Stimulated activated CD8-positive, alpha-beta memory T cell treated with anti-CD3 and anti-CD28 coated beads, Interleukin-4, amount 100 ng/mL, for 4 hours (primary cell): ENCODE measurements at places on chromosomes 1 and 21.

DNA sequence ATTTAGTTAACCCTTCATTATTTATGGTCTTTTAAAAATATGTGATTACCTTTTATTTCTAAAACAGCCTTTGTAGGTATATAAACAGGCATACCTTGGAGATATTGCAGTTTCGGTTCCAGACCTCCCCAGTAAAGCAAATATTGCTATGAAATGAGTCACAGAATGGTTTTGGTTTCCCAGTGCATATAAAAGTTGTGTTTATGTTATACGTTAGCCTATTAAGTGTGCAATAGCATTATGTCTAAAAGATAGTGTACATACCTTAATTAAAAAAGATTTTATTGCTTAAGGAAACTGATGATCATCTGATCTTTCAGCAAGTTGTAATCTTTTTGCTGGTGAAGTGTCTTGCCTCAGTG, 44.1 kb downstream of the XCL2 start:
- DNase-seq = no peak

GRCh38 chr1:117613249-117613968, 7.6 kb downstream of the TENT5C start:
- no peak for DNase-seq

GRCh38 chr1:67960766-67961165, 89.7 kb downstream of the DIRAS3 start:
- no peak for DNase-seq

DNA sequence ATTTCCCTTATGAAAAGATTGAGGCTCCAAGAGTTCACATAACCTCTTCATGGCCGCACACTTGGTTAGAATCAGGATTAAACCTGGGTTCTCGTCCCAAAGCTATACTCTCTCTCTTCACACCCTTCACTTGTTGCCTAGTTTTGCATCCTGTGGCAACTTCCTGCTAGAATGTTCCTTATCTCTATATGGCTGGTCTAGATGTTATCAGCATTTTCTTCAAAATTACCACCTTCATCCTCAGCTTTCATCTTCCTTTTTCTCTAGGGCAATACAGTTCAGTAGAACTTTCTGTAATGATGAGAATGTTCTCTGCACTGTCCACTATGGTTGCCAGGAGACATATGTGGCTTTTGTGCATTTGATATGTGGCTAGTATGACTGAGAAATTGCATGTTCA, 31.1 kb upstream of the BCAR3 start:
- DNase-seq = no peak

DNA sequence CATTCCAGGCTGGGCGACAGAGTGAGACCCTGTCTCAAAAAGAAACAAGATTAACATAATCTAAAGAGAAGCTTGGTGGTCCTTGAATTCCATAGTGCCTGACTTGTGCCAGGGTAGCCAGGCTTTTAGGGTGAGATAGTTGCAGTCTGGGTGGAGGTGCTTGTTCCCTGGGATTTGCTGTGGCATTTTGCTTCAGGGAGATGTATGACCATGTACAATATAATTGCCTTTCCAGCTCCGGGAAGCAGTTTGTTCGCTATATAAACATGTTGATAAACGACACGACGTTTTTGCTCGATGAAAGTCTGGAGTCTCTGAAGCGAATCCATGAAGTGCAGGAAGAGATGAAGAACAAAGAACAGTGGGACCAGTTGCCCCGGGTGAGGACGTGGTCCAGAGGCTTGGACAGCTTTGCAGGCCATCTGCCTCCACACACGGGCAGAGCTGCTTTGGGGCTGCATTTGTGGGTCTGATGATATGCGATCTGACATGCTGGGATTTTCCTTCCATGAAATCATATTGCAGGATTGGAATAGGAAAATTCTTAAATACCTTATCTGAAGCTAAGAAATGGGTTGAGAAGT, 49.4 kb upstream of the KIF1B start:
- no peak for DNase-seq
